NCI-H1417 (cell line): ENCODE measurements at places on chromosomes 12 and 14.
A peak's percentile ranks its signal among the peaks of the same experiment; 100 is the strongest.

DNA sequence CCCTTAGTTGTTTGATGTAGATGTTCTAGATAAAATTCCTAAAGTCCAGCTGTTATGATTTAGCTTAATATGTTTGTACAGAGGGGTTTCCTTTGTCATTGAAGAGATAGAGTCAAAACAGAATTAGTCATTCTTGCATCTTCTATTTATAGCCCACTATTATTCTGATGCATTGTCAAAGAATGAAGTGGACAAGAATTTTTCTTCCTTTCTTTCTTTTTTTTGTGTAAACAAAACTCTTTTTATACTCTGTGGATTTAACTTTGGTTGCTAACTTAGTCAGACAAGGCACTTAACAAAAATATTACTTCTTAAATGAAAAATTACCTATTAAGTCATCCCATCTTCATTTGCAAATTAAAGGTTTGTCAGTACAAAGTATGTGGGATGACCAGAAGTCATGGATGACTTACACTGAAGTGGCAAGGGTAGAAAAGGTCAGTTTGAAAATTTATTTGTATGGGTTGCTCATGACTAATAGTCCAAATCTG is 215.6 kb upstream of the DDHD1 start:
- no peak for DNase-seq

- peak; percentile 72 for DNase-seq
Observed at GRCh38 chr12:127620735-127621355, 646.1 kb upstream of the TMEM132C start.

- peak; percentile 83 for DNase-seq
Observed at GRCh38 chr14:92959761-92960680, 37.1 kb downstream of the CHGA start.

DNA sequence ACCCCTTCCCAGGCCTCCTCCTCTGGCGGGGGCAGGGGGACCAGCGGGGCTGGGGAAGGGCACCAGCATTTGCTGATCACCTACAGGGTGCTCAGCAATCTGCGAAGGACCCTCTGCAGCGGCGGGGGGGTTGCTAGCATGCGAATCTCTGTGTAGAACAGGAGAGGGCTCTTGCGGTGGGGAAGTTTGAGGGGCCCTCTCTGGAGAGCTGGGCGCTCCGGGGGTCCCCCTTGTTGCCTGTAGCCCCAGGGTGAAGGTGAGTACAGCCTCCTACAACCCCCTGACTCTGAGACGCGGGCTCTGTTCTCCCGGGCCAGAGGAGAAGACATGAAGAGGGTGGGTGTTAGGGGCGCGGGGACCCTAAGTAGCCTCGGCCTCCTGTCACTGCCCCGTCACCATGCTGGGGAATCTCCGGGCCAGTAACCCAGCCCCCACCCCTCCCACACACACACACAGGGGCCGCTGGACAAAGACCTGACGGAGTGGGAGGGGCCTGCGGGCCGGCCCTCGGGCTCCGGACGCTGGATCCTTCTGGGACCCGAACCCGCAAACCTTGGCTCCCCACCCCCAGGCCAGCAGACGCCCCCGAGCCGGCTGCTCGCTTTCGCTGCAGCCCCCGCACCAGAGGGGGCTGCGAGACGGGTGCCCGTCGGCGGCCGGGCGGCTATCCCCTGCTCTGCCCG is 734 bp downstream of the FIGNL2 start:
- no peak for DNase-seq

- no peak for DNase-seq
Observed at GRCh38 chr14:90699016-90699415, 117.2 kb downstream of the TTC7B start.

DNA sequence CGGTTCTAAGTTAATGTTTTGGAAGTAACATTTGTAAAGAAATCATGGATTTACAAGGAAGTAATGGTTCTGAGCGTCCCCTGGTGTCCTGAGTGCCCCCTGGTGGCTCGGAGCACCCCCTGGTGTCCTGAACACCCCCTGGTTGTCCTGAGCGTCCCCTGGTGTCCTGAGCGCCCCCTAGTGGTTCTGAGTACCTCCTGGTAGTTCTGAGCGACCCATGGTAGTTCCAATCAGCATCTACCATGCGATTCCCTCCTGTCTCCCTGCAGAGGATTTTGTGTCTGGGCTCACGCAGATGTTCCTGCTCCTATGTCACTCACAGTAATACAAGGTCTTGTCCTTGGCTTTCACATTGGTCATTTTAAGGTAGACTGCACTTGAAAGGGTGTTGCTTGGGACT is 1352.9 kb downstream of the TMEM121 start:
- DNase-seq = no peak

- no peak for DNase-seq
Observed at GRCh38 chr12:70842136-70842535, 78.4 kb downstream of the PTPRR start.

DNA sequence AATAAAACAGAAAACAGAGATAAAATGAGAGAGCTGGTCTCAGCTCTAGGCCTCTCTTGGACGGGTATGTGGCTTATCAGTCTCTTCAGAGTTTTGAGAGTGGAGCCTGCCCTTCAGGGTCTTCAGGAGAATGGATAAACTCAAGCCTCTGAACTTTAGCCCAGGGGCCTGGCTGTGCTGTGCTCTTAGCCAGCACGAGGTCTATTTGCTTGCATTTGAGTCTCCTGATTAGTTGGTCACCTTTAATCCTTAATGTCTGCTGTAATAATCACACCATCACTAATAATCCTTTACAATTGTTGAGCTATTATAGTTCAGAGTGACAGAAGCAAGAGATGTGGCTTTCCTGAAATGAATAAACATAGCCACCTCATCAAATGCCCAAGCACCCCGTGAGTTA is 24.3 kb downstream of the KRT80 start:
- no peak for DNase-seq

DNA sequence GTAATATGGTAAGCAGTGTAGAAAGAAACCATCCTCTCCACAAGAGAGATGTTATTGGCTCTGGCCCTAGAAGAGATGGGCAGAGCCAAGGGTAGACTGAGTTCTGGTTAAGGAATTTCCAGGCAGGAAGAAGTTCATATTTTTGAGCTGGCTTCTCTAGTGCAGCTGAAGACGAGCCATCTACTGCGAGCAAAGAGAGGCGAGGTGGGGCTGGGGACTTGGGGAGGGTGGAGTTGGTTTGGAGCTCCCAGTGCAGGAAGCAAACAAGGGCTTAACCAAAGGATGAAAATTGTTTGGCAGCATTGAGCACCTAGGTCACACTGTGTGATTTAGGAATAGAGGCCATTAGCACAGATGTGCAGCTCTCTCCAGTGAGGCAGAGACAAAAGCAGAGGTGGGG is 239.6 kb downstream of the ZFP36L1 start:
- no peak for DNase-seq

DNA sequence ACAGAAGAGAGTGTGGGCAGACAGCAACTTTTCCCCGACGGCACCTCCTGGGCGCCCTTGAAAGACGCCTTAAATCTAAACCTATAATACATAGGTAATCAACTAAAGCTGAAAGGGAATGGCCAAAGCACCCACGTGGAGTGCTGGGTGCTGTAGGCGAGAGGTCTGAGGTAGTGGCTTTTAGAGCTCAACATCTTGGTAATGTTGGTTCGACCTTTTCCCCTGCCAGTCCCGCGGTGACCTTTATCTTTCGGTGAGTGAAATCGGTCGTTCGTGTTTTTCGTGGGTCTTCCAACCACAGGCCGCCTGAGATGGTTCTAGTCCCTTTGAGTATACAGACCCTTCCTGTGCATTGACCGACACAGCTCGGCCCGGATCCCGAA is 9.1 kb downstream of the OR6S1 start:
- DNase-seq = no peak

DNA sequence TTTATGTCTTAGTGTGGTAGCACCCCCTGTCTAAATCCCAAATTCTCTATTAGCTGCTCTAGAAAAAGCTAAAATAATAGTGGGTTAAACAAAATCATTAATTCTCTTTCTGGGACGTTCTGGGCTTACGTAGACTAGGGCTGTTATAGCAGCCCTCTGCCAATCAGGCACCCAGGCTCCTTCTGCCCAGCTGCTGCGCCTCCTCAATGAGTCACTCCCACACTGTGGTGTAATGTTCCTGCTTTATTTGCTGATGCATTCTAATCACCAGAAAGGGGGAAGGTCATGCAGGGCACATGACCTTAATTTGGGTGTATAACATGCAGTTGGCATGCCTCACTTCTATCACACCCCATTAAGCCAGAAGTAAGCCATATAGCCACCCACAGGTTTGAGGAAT is 294.5 kb downstream of the GALC start:
- no peak for DNase-seq

- DNase-seq = no peak
Observed at GRCh38 chr14:24784981-24785380, 151.0 kb upstream of the GZMB start.

GRCh38 chr12:132474237-132474741 is 15.7 kb upstream of the FBRSL1 start:
- DNase-seq = no peak

DNA sequence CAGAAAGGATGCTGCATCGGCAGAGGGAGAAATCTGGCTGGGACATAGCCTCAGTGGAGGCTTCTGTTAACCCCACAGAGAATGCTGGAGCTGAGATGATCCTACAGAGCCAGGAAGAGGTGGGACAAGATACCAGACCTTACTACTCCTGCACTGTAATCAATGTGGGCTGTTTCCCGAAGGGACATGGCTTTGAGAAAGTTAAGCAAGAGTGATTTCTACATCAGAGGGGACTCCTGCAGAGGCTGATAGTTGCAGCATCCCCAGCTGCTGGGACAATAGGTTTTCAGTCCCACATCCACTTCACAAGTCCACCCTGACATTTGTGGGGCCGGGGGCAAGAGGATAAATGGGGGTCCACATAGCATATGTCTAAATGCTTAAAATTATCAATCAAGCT is 22.5 kb upstream of the CMKLR1 start:
- no peak for DNase-seq

GRCh38 chr14:95065411-95065810 is 91.9 kb downstream of the DICER1 start:
- DNase-seq = peak; percentile 71

DNA sequence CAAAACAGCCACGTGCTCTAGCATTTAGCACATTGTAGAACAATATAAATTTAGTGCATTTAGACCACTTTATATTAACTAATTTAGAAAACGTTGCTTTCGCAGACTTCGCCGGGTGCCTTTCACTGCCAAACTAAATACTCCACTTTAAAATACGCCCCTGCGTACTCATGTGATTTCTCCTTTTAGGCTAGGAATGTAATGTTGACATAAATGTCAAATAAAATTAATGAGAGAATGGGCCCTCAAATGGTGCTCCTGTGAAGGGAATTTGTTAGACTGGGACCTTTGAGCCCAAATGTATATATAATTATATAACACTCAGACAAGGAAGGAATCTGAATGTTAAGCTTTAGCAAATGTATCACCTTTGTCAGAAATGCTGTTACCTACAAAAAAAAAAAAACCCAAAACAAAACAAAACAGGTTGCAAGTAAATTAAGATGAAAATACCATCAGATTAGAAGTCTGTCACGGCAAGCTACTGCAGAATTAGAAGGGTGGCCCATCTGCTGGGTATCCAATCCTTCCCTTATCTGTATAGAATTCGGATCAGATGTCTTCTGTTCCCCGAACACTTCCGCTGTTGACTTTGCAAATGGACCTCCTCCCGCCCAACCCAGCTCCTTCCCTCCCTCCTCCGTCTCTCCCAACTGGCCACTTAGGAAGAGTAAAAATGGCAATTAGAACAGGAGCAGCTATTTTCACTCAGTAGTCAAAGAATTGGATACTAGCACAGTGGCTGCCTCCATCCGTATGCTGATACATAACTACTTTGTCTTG is 159.3 kb upstream of the FOXN3 start:
- peak; percentile 14 for DNase-seq

DNA sequence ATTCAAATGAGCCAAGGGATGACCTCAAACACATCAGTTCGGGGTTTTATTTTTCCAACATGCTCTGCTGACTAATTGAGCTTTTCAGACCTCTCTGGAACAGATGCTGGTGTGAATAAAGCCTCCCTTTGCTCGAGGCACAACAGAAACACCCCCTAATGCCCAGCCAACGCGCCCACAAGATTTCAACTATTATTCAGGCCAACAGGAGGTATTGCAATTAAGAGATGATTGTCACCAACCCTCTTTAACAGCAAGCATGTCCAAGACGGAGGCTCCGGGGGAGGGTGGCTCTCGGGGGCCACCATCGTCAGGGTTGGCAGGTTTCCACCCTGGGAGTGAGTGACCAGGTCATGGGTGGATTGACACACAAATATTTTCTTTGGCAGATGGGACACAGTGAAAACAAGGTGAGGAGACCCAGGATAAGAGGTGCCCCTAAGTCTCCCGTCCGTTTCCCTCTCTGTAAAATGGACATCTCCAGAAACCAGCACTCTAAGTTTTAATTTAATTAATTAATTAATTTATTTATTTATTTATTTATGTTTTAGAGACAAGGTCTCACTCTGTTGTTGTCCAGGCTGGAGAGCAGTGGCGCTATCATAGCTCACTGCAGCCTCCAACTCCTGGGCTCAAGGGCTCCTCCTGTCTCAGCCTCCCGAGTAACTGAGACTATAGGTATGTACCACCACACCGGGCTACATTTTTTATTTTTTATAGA is 56.1 kb downstream of the MAP1LC3B2 start:
- no peak for DNase-seq

DNA sequence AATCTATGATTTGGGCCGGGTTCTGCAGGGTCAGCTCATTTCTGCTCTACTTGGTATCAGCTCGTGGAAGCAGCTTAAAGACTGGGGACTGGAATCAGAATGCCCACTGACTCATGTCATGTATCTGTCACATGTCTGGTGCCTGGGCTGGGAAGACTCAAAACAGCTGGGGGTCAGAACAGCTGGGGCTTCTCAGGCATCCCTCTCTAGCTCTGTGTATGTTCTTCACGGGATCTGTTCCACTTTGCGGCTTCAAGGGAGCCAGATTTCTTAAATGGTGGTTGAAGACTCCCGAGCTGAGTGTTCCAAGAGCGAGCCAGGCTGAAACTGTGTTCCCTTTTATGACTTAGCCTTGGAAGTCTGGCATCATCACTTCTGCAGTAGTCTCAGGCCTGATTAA is 11.9 kb downstream of the AEBP2 start:
- no peak for DNase-seq
